ENCODE measurements at places on chromosomes 1 and 21.

DNA sequence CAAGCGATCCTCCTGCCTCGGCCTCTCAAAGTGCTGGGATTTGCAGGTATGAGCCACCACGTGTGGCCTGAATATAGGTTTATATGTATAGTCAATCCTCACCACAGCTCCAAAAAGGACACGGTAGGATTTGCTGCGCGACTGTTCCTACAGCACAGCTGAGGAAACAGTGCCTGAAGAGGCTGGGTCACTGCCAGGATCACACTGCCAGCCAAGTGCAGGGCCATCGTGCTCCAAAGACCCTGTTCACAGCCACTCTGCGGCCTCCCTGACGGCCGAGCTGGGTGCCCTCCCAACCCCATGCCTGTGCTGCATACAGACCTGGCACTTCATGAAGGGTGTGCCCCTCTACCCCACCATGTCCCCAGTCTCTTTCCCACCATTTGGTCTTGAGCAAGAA, 71.4 kb downstream of the MRPL37 start:
- no peak for DNase-seq

DNA sequence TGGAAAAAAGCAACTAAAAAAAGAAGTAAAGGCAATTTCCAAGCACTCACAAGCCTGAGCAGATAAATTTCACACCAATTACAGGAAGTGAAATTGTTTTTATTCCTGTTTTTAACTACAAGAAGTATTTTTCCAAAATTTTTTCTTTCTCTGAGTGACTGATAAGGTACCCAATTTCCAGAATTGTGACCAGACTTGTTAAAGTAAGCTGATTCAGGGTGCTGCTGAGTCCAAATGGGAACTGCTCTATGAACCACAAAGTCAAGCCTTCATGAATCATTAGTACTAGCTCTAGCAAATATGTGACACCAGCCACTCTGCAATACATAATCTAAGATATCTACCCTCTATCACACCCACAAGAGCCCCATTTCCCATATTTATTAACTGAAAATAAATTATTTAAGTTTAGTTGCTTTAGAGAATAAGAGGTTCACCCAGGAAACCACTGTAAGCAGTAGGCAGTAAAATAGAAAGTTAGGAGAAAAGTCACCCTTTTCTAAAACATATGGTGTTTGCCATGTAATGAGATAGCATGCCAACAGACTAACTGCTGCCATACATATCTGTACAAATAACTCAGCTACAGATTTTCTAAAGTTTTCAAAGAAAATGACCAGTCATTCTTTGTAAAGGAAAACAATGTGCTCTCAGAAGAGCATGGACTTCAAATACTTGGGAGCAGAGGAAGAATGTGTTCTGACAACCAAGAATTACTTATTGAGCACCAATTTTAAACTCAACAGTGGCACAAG, 43.1 kb upstream of the TNFSF18 start:
- DNase-seq, result no peak

- DNase-seq, result no peak
Measured at GRCh38 chr1:157678721-157679120, 21.8 kb downstream of the FCRL3 start.

GRCh38 chr1:245716561-245716960, 561.8 kb downstream of the KIF26B start:
- DNase-seq, result no peak

DNA sequence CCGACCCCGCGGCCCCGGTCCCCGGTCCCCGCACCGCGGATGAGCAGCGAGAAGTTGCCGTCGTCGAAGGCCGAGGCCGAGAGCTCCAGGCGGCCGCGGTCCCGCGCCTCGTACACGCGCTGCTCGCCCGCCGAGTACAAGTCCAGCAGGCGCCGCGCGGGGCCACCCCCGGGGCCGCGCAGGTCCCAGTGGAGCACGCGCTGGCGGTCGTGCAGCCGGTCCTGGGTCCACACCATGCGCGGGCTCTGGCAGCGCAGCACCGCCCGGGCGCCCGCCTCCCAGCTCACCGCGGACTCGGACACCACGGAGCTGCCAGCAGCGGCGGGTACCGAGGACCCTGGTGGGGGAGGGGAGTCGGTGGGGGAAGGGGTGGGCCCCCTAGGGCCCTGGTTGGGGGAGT, 2.9 kb downstream of the MXRA8 start:
- no peak for DNase-seq

- DNase-seq, result no peak
Measured at GRCh38 chr1:83791821-83792437, 207.0 kb downstream of the TTLL7 start.

Data from vagina (tissue), 2 donors.